ENCODE measurements at places on chromosomes 6 and 20. TPM values are rescaled to one million over a fixed set of nuclear protein-coding genes. Genes with fewer than 3 reads are reported as not detected.
A peak's percentile ranks its signal among the peaks of the same experiment; 100 is the strongest.

- no peaks in the 10 kb centered on the region for H3K36me3 ChIP-seq
- H3K4me3 ChIP-seq, result no peak overlapping the region
- peaks cover 10% of the 10 kb centered on the region for H3K4me1 ChIP-seq
- H3K27ac ChIP-seq, result no peak overlapping the region
- peak; percentile 21 for DNase-seq
- no peaks in the 10 kb centered on the region for H3K27me3 ChIP-seq
Measured at GRCh38 chr6:138945354-138945753, 42.7 kb downstream of the REPS1 start.

DNA sequence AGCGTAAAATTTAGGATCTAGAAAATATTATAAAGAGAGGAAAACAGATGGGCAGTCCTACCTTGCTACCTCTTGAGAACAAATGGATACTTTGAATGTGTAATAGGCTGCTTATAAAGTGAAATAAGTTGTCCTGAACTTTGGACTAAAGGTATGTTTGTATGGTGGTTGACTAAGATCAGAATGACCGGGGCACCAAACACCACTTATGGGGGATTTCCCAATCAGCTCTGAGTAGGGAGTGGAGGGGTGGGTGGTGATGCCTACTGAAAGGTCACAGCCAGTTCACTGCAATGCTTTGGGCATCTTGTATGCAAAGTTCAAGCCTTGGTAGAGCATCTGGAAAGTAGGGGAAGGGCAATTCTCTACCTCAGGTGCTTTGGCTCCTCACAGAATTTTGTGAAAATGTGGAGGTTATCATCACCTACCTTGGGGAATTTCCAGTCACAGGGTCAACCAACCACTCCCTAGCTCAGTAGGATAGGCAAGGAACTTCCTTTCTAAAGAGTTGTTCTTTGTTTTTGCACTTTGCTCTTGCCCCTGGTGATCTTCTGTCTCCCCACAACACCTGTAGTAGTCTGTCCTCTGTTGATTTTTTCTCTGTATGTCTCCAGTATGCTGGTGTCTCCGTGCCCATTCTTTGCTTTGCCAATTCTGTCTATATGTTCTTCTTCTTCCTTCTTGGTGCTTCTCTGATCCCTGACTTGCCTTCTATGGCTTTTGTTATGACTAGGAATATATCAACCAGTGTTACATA, at the start of gene TRIM31:
TRIM31 (minus strand) TSS at position 88 of the 757 bp plus-strand sequence. CDS start 285 bp downstream, outside the sequence.
- no peaks in the 10 kb centered on the region for H3K36me3 ChIP-seq
- no peak for DNase-seq
- no peak within 1 kb of the TSS for H3K4me3 ChIP-seq
- H3K27me3 ChIP-seq, result peaks cover 75% of the 10 kb centered on the region

Gene ANKRD66
- not detected for total RNA-seq

GRCh38 chr20:9884061-9884460, 45.2 kb upstream of the PAK5 start:
- no peak overlapping the region for H3K27ac ChIP-seq
- H3K4me3 ChIP-seq, result no peak overlapping the region
- no peaks in the 10 kb centered on the region for H3K4me1 ChIP-seq

- H3K4me3 ChIP-seq, result no peak overlapping the region
- no peaks in the 10 kb centered on the region for H3K36me3 ChIP-seq
- H3K4me1 ChIP-seq, result no peaks in the 10 kb centered on the region
- peaks cover 11% of the 10 kb centered on the region for H3K27me3 ChIP-seq
- H3K27ac ChIP-seq, result no peak overlapping the region
- DNase-seq, result no peak
Measured at GRCh38 chr6:46220352-46221221, 49.8 kb upstream of the ENPP5 start.

Data from naive thymus-derived CD8-positive, alpha-beta T cell (primary cell).